AG04449 (cell line): ENCODE measurements at places on chromosomes 12 and 14.
A peak's percentile ranks its signal among the peaks of the same experiment; 100 is the strongest.

- no peak for DNase-seq
These were observed 232.8 kb upstream of the DIO3 start for GRCh38 chr14:101328412-101329028.

DNA sequence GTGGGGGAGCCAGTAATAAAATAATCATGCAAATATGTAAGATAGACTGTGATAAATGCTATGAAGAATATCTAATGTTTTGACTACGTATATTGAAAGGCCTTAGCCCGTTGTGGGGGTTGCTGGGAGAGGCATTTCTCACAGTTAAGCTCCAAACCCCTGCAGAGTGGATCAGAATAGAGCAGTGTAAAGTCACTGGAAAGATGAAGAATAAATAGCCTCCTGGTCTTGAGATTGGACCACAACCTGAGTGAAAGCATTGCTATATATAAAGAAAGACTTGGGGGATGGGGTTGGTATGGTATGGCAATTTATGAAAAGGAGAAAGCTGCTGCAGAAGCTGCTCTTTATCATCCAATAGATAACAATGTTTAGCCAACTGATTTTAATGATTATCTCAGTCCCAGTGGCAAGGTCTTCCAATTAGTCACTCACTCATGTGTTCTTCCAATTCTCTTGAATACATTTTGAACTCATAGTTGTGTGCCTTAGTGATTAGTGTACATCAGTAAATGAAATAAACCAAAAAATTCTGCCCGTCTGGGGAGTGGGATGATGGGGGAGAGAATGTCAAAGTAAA, 10.2 kb downstream of the PLEKHA5 start:
- no peak for DNase-seq

- DNase-seq = no peak
These were observed 19.5 kb upstream of the PPFIBP1 start for GRCh38 chr12:27504507-27504906.

DNA sequence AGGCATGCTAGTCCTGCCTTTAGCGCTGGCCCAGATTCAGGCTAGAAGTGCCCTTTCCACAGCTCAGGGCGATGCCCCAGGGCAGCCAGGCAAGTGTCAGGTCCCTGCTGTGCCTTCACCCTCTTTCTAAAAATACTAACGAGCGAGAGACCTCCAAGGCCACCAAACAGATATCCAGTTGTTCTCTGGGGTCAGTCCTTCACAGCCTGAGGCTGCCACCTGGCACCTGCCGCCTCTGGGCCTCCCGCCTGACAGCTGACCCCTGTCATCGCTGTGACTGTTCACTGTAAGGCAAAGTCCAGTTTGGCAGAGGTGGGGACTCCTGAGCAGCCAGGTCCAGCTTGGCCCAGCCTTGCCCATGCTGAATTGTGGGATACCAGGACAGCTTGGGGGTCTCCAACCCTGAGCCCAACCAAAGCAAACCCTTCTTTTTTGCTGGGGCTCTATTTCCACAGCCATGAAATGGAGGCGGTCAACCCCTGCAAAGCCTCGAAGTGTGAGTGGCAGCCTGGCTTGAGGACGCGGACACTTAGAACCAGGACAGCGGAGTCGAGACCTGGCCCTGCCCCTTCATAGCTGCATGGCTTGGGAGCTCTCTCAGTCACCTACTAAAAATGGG, 79.9 kb downstream of the NINJ2 start:
- DNase-seq = no peak

- no peak for DNase-seq
These were observed 25.1 kb downstream of the ACVR1B start for GRCh38 chr12:51976376-51977160.

GRCh38 chr12:116502989-116503496, 56.1 kb upstream of the MAP1LC3B2 start:
- DNase-seq = no peak

DNA sequence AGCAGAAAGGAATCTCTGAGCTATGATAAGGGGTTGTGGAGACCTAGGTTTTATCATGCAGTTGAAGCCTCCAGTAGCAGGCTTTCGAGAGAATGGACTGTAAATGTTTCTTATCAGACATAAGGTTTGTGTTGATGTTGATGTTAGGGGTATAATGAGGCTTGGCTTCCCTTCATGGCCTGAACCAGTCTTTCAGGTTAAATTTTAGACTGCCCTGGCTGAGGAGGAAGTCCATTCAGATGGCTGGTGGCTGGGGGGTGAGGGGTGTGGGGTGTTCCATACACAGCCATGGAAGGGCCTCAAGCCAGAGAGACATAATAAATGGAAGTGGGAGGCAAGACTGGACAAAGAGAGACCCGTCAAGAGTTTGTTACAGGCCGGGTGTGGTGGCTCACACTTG, 65.1 kb downstream of the IRF2BPL start:
- DNase-seq = no peak

- no peak for DNase-seq
These were observed 39.2 kb downstream of the TRPV4 start for GRCh38 chr12:109793826-109794501.

DNA sequence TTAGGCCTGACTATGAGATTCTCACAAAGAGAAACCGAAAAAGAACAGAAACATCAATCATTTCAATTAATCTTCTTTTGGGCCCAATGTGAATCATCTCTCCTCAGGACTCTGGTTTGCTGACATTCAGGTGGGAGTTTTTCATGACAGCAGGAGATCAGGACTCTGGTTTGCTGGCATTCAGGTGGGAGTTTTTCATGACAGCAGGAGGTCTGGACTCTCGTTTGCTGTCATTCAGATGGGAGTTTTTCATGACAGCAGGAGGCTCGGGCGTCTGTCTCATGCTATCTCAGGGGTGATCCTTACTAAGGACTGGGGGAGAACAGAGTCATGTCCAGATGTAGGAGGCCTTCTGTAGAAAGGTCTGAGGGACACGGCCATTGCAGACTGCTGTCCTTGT, 40.1 kb upstream of the PARP11 start:
- no peak for DNase-seq

DNA sequence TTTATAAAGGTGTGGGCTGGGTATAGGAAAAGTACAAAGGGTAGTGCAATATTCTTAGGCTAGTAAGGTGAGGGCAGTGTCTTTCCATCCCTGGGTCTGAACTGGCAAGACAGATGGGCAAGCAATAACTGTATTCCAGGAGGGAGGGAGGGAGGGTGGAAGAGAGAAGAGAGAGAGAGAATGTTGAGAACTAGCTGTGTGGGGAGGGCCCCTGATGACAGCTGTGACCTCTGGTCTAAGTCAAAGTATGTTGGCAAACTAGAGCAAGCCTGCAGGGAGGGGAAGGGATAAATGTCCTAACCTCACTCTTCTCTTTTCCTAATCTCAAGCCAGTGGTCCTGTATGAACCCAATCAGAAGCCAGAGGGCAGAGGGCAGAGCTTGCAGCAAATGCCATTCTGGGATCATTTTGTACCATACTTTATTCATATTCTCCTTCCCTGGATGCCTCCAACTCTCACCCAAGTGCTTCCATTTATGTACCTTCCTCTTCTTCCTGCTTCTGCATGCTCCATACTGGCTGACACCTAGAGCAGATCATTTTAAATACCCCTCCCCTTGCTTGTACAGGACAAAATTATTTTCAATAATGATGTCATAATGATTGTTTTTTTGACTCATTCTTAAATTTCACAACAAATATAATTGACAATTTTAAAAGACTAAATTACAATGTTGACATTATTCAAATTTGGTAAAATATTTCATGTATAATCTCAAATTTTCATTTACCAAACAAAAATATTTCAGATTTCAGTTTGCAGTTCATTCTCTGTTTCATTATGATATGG, 75.9 kb downstream of the AKAP6 start:
- no peak for DNase-seq

DNA sequence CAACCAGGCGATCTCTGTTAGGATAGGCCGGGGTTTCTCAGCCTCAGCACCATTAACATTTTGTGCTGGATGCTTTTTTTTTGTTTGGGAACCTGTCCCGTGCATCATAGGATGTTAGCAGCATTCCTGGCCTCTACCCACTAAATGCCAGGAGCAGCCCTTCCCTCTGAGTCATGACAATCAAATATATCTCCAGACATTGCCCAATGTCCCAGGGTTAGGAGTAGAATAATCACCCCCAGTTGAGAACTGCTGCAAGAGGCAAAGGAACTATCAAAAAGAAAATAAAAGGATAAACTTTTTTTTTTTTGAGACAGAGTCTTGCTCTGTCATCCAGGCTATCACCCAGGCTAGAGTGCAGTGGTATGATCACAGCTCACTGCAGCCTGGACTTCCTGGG, 76.0 kb downstream of the ACACB start:
- peak; percentile 63 for DNase-seq

DNA sequence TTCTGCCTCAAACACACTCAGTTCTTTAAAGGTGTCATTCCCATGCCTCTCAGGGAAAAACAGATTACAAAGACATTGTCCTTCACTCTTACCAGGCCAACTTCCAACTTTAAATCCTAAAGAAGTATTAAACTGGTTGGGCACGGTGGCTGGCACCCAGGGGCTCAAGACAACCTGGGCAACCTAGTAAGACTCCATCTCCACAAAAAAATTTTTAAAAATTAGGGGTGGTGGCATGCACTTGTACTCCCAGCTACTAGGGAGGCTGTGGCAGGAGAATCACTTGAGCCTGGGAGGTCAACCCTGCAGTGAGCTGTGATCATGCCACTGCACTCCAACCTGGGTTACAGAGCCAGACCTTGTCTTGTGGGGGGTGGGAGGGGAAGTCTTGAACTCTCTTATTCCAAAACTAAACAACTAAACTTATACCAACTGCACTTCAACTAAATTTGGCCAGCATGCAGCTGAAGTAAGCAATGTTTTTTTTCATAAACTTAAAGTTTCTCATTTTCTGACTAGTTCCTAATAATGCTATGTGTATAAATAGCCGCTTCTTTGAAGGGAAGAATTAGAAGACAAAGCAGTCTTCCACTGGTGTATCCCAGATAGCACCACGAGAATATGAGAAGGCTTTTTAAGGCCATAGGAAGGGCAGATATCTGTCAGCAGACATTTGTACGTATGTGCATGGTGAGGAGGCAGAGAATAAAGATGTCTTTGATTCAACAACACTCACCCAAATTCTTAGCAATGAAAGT, 2.4 kb downstream of the SLC11A2 start:
- no peak for DNase-seq

GRCh38 chr12:105262461-105263184, 26.6 kb upstream of the APPL2 start:
- no peak for DNase-seq

DNA sequence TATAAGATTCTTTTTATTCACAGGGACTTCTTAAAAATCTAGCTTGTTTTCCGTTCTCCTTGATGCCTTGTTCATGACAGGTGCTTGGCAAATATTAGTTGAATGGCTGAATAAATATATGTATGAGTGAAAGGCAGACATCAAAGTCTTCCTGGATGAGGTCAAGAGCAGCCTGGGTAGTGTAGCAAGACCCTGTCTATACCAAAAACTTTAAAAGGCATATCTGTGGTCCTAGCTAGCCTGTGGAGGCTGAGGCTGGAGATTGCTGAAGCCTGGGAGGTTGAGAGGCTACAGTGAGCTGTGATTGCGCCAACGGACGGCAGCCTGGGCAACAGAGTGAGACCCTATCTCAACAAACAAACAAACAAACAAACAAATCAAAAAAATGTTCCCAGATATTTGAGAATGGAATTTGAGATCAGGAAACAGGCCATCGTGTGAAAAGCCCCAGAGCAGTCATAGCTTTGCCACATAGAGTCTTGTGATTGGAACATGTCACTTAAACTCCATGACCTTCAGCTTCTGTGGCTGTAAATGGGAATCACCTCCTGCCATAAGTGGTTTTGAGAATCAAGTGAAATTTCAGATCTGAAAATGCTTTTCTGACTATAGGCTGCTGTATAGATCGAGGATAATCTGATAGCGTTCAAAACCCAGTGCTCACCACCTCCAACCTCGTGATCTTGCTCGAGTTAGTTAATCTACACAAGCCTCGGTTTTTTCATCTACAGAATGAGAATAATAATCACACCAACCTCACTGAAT, 64.3 kb downstream of the ZFP36L1 start:
- no peak for DNase-seq

- DNase-seq = no peak
These were observed 675.6 kb upstream of the MDGA2 start for GRCh38 chr14:48350971-48351370.

- no peak for DNase-seq
These were observed 43.6 kb upstream of the VASH1 start for GRCh38 chr14:76717508-76718290.

DNA sequence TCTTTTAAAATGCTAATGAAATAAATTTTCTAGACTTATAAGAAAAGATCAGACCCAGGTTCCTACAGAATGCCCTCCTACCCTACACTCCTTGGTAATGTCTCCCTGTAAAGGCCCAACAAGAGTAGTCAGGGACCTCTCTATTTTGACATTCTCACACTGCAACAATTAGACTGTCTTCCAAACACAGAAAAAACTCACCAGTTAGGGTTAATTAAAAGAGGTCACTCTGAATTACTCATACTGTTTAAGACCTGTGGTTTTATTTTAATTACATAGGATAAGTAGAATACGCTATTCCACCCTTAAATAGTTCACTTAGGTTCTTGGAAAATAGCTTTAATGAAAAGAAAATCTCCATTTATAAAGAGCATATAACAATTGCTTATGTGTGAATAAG, 142.4 kb downstream of the ITPR2 start:
- DNase-seq = no peak

DNA sequence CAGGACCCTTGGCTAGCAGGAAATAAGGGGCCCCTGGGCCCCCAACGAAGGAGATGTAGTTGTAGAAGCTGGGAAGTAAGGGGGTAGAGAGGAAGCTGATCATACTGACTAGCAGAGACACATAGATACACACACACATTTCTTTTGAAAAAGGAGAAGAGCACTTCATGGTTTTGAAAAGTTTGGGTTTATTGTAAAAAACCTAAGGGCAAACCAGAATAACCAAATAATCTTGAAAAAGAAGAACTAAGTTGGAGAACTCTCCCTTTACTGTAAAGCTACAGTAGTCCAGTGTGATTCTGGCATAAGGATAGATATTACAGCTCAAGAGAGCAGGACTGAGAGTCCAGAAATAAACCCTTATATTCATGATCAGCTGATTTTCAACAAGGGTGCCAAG, 5.8 kb upstream of the HCAR3 start:
- DNase-seq = no peak

DNA sequence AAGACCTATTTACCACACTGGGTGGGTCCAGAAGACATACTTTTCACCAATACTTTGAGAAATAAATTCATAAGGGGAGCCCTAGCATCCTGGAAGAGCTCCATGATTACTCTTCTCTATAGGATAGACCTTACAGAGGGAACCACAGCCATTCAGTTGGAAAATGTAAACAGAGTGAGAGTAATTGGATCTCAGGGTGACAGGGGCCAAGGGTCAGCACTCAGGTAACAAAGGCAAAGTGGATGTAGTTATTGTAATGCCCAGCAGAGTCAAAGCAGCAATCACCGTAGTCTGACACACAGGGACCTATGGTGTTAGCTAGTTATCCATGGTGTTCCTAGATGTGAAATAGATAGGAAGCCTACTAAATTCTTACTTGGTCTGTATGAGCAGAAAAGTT, 10.8 kb upstream of the GTF2A1 start:
- no peak for DNase-seq

- DNase-seq = no peak
These were observed 24.0 kb upstream of the ESRRB start for GRCh38 chr14:76351941-76352340.
